ENCODE measurements at places on chromosomes 2 and 18.

DNA sequence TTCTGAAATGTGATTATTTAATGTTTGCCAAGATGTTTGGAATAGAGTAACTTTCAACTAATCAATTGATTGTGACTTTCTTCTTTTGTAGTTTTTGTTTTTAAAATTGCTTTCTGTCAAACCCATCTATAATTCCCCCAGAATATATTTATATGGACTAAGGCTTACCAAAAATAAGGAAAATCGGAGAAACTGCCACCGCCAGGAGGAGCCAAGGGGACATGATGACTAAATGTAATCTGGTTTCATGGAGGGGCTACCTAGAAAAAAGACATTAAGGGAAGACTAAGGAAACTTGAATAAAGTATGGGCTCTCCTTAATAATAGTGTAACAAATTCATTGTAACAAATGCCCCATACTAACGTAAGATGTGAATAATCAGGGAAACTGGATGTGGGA, 19.5 kb downstream of the BOLA3 start:
- DNase-seq: no peak
- no peak overlapping the region for H3K4me3 ChIP-seq
- no peak overlapping the region for H3K27ac ChIP-seq
- peaks cover 3% of the 10 kb centered on the region for H3K27me3 ChIP-seq
- no peaks in the 10 kb centered on the region for H3K4me1 ChIP-seq

- DNase-seq: no peak
- H3K4me1 ChIP-seq: peaks cover 4% of the 10 kb centered on the region
- peaks cover 34% of the 10 kb centered on the region for H3K27me3 ChIP-seq
- no peaks in the 10 kb centered on the region for H3K36me3 ChIP-seq
Measured at GRCh38 chr2:118806797-118807667, 40.4 kb downstream of the EN1 start.

GRCh38 chr18:5137261-5137660, 59.8 kb downstream of the AKAIN1 start:
- H3K27me3 ChIP-seq: no peaks in the 10 kb centered on the region
- H3K4me1 ChIP-seq: no peaks in the 10 kb centered on the region
- no peak overlapping the region for H3K27ac ChIP-seq
- DNase-seq: no peak

GRCh38 chr2:235098736-235099494, 147.1 kb downstream of the SH3BP4 start:
- no peaks in the 10 kb centered on the region for H3K4me1 ChIP-seq
- H3K4me3 ChIP-seq: no peak overlapping the region
- DNase-seq: no peak
- H3K27ac ChIP-seq: no peak overlapping the region

GRCh38 chr18:45664824-45665763, 49.8 kb downstream of the SLC14A2 start:
- H3K27me3 ChIP-seq: no peaks in the 10 kb centered on the region
- H3K4me1 ChIP-seq: peaks cover 53% of the 10 kb centered on the region
- H3K27ac ChIP-seq: no peak overlapping the region
- peak; percentile 47 for DNase-seq

- no peaks in the 10 kb centered on the region for H3K4me1 ChIP-seq
- no peak for DNase-seq
- no peaks in the 10 kb centered on the region for H3K36me3 ChIP-seq
- no peak overlapping the region for H3K4me3 ChIP-seq
- H3K27me3 ChIP-seq: no peaks in the 10 kb centered on the region
Measured at GRCh38 chr18:74438091-74438490, 19.0 kb downstream of the DIPK1C start.

DNA sequence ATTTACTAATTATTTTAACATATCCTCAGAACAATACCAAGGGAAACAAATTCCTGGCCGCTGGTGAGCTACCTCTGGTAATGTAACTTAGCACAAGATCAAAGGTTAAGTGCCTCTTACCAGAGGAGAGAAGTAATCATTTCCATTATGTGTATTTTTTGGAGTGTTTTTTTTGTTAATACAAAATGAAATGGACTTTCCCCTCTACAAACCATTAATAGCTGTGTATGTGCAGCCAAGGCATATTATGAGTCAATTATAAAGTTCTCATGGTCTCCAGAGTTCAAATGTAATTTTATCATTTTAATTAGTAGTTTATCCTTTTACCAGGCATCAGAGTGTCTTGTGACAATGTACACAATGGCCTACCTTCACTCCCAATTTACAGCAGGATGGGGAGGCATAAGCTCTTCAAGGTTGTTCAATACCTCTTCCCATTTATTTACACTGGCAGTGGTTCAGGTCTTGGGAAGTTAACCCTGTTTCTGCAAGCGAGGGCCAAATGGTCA, 242.2 kb downstream of the TGIF1 start:
- no peaks in the 10 kb centered on the region for H3K4me1 ChIP-seq
- no peaks in the 10 kb centered on the region for H3K36me3 ChIP-seq
- no peak overlapping the region for H3K4me3 ChIP-seq
